ENCODE measurements at places on chromosomes 6 and 20.
A peak's percentile ranks its signal among the peaks of the same experiment; 100 is the strongest.

GRCh38 chr6:84770521-84770920 lies 6.1 kb upstream of the TBX18 start:
- DNase-seq: no peak

DNA sequence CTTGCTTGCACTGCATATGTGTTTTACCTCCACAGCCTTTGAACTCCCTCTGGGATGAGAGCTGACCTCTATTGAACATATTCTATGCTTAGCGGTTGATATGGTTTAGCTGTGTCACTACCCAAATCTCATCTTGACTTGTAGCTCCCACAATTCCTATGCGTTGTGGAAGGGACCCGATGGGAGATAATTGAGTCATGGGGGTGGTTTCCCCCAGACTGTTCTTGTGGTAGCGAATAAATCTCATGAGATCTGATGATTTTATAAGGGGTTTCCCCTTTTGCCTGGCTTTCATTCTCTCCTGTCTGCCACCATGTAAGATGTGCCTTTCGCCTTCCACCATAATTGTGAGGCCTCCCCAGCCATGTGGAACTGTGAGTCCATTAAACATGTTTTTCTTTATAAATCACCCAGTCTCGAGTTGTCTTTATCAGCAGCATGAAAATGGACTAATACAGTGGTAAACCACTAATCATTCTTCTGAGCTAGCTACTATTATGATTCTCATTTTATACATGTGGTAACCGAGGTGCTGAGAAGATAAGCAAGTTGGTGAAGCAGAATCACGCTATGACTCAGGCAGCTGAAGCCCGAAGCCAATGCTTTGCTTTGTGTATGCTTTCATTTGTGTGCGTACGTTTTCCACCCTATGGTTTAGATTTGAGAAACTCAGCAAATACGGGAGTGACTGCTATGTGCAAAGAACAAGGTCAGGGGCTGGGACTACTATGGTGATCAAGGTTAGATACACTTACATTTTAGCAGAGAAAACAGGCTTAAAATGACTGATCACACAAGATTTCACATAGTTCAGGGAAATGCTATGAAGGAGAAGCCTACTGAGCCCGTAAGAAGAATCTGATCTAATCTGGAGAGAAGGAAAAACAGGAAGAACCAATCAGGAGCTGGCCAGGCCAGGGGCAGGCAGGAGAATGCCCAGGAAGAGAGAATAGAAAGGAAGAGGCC lies 363.5 kb downstream of the ESR1 start:
- DNase-seq: peak; percentile 18

- peak; percentile 37 for DNase-seq
Measured at GRCh38 chr6:152472325-152472724, 164.8 kb downstream of the SYNE1 start.

GRCh38 chr6:165854061-165854862 lies 191.2 kb upstream of the PDE10A start:
- no peak for DNase-seq

GRCh38 chr20:62535964-62536363 lies 60.2 kb upstream of the GATA5 start:
- no peak for DNase-seq

DNA sequence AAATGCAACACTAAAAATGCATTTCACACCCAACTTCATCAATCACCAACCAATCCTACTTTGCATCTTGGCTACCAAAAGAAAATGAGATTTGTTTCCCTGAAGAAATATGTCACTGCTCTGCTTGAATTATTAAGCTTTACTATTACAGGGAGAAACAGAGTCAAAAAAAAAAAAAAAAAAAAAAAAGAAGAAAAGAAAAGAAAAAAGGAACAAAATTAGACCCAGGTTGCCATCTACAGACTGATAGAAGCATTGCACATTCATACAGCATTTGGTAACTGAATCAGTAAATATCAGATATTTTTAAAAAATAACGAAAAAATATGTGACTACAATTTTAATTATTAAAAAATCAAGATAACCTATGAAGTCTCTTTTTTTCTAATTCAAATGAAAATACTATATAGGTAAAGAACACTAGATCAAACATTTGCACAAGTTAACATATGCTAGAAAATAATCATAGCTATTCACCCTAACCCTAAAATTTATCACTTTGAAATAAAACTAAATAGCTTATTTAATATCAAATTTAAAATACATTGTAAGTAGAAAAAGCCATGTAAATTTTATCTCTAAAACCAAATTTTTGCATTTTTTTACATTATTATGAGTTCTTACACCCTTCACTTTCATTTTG lies 83.3 kb downstream of the DCDC2 start:
- peak; percentile 7 for DNase-seq

- DNase-seq: no peak
Measured at GRCh38 chr6:140459209-140459608, 1084.8 kb upstream of the CITED2 start.

GRCh38 chr6:109069746-109070145 lies 24.9 kb downstream of the SESN1 start:
- no peak for DNase-seq

DNA sequence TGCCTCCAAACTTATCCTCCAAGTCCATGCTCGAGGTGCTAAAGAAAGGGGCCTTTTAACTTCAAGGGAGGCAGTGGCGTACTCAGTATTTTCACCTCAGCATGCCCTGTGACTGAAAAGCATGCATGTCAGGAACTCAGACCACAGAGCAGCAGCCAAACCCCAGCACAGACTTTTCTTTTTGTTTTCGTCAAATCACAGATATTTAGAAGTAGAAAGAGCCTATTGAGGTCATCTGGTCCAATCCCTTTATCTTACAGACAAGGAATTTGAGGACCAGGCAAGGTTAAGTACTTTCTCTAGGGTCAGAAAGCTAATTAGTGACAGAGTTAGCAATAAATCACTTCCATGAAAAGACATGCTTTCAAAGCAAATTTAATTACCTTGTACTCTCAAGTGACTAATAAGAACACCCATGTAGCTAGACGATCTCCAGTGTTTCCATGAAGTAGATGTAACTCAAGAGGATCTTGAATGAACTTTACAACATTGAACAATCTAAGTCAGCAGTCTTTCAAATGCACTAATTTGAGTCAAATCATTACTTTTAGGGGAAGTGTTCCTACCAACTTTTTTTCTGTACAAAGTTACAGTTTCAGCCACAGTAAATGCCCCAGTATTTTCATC lies 35.9 kb downstream of the MOXD1 start:
- DNase-seq: peak; percentile 49

DNA sequence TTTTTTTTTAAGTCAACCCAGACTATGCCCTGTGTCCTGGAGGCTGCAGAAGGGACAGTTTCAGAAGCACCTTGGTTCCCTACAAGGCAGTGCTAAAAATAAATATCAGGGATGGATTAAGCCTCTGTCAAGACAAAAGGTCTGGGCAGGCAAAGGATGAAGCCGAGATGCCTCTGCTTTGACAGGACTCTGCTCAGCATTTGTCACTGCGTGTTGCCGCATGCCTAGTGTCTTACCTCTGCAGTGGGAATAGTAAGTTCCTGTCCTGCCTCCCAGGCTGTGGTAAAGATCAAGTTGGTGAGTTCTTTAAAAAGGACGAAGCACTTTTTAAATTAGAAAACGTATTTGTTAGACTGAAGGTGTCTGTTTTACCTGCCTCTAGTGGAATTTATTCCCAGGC lies 15.1 kb downstream of the AAR2 start:
- no peak for DNase-seq

- DNase-seq: no peak
Measured at GRCh38 chr6:56594699-56595098, 48.0 kb downstream of the DST start.

DNA sequence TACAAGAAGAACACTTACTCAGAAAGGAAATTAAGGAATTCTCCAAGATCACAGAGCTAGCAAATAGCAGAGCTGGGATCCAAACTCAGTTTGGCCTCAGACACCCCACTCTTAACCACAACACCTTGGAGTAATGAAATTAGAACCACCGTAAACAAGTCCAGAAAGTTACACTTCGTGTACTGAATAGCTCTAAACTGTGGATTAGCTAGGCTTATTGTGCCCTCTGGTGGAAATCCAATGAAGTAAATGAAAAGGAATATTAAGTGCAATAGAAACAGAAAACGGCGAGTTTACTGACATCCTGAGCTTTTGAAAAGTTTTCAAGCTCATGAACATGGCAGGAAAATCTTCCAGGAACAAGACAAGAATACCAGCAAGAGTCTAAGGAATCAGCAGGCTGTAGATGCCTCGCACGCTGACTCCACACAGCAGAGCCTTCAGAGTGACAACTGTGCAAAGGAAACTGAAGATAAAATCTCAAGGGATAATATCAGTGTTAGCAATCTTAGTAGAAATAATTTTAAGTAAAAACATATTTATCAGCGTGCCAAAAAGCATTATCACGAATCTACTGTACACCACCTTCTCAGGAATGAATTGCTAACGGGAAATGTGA lies 34.6 kb downstream of the FBXO5 start:
- peak; percentile 58 for DNase-seq

- DNase-seq: no peak
Measured at GRCh38 chr6:19979059-19979458, 141.9 kb downstream of the ID4 start.

DNA sequence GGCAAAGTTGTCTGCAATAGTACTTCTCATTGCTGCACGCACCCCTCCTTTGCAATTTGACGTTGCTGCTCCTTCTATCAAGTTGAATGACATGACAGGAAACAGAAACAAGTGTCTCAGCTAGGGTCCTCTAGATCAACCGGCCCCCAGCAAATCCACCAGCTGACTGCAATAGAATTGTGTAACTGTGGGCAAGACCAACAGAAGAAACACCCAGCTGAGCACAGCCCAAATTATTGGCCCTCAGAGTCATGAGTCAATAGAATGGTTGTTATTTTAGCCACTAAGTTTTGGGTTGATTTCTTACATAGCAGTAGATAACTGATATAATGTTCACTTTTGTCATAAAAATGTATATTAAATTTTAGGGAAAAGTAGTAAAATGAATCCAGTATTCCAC lies 202.7 kb downstream of the MAFB start:
- DNase-seq: no peak

DNA sequence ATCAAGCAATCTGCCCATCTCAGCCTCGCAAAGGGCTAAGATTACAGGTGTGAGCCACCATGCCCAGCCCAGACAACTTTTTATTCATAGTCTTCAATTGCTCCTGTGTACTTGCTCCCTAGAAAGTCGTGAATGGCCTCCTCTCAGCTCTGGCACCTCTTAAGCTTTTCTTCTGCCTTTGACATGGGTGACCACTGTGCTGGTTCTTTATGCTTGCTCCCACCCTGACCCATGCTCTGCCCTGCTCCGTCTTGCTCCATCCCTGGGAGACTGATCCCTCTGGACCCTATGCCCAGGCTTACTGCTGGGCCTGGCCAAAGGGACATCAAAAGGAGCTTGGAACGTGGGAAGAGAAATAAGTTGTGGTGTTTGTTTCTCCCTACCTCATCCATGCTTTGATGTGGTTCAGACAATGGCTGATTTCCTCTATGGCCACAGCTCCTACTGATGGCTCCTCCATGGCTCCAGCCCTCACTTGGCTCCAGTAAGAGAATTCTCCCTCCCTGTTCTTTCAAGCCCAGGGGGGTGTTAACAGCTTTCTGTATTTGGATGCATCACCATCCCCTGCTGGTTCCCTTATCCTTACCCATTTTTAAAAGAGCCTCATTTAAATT lies 7.7 kb upstream of the TREM2 start:
- no peak for DNase-seq

- DNase-seq: no peak
Measured at GRCh38 chr6:47358440-47359225, 48.9 kb upstream of the TNFRSF21 start.

GRCh38 chr6:70739534-70739933 lies 71.9 kb downstream of the SMAP1 start:
- DNase-seq: no peak

DNA sequence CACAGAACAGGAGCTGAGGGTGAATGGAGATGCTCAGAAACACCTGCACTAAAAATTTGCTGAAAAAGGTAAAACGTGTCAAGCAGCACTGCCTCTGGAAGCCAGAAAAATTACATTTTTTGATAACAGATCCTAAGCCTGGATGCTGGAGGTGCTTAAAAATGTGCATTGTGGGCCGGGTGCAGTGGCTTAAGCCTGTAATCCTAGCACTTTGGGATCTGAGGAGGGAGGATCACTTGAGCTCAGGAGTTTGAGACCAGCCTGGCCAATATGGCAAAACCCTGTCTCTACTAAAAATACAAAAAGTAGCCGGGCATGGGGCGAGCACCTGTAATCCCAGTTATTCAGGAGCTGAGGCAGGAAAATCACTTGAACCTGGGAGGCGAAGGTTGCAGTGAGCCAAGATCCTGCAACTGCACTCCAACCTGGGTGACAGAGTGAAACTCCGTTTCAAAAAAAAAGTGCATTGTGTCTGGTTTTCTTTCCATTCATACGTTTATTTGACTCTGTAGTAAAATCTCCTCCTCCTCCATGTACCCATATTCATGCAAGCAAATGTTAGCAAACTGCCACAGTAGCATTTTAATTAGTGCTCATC lies 587 bp upstream of the BTN3A1 start:
- no peak for DNase-seq

DNA sequence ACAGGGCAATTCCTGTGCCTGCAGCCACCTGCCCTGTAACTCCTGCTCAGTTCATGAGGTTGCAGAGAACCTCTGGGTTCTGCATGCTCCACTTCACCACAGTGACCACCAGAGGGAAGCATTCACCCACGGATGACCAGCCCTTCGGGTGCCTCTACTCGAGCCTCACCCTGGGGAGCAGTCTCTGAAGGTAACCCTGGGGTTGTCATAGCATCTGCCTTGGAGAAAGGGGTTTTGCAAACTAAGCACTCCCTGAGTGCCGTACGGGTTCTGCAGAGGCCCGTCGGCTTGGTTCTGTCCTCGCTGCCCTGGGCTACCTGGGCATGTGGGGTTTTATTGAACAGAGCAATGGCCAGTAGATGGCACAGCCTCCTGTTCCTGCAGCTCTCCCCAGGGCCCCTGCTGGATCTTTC lies 10.2 kb upstream of the CST5 start:
- peak; percentile 26 for DNase-seq

DNA sequence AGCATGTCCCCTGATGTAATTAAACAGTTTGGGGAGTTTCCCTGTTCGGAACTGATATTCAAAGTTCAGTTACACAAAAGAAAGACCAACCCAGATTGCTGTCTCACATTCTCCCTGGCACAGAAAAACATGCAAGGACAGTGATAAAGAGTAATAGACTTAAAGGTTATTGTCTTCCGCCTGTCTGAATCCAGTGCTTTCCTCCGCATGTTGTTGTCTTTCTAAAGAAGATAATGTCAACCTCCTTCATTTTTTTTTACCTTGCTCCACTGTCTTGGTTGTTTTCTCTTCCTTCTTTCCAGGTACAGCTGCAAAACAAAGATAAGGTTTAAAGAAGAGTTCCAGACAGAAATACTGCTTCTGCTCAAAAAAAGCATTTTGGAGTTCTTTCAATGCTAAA lies 284.5 kb downstream of the TRDN start:
- no peak for DNase-seq

DNA sequence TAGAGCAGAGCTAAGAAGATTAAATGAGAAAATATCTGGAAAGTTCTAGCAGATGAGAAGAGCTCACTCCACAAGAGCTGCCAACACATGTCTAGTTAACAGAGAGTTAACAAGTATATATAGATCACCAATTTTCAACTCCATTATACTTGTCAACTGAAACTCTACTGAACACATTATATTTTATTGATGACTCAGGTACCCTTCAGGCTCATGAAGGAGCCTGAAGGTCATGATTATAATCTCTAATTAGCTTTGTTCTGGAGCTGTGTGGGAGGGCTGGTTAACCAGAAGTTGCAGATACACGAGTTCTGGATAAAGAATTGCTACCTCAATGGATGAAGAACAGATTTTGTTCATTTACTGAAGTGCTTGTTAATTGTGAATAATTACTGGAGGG lies 42.1 kb upstream of the PTPRT start:
- DNase-seq: no peak

GRCh38 chr6:156762547-156762946 lies 14.6 kb upstream of the ARID1B start:
- no peak for DNase-seq

GRCh38 chr6:134402372-134402984 lies 84.6 kb upstream of the SGK1 start:
- DNase-seq: no peak

Data from fibroblast of upper back skin (primary cell).